ENCODE measurements at places on chromosomes 6 and 20. TPM values are rescaled to one million over a fixed set of nuclear protein-coding genes. Genes with fewer than 3 reads are reported as not detected.

Gene PRDM13
- not detected for total RNA-seq

DNA sequence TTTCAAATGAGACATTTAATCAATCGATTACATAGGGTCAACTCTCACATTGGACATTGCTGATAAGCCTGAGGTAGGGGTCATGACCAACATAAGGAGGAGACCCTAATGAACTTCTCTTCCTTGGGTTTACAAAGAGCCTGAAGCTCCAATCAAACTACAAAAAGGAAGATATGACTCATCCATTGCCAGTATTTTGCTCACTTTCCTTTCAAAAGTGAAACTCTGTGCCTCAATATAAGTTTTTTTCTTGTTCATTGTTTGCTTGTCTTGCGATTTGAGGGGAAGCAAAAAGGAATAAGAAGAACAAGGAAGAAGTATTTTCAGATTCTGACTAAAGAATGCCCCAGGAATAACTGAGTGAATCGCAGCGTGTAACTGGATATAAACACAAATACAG, 38.8 kb upstream of the KHDRBS2 start:
- H3K4me3 ChIP-seq, result no peak overlapping the region
- H3K27me3 ChIP-seq, result no peaks in the 10 kb centered on the region
- H3K36me3 ChIP-seq, result no peaks in the 10 kb centered on the region
- no peak overlapping the region for H3K27ac ChIP-seq

- no peak overlapping the region for H3K4me3 ChIP-seq
- no peaks in the 10 kb centered on the region for H3K4me1 ChIP-seq
- no peak for DNase-seq
- no peaks in the 10 kb centered on the region for H3K36me3 ChIP-seq
- H3K27ac ChIP-seq, result no peak overlapping the region
Observed at GRCh38 chr6:106963544-106963943, 11.0 kb downstream of the CD24 start.

Gene GMPR
- 3.9 TPM for total RNA-seq

Gene ZBTB46
- total RNA-seq, result 1.2 TPM

Gene PCK1
- not detected for total RNA-seq

Gene STX16
- total RNA-seq, result 92.8 TPM

DNA sequence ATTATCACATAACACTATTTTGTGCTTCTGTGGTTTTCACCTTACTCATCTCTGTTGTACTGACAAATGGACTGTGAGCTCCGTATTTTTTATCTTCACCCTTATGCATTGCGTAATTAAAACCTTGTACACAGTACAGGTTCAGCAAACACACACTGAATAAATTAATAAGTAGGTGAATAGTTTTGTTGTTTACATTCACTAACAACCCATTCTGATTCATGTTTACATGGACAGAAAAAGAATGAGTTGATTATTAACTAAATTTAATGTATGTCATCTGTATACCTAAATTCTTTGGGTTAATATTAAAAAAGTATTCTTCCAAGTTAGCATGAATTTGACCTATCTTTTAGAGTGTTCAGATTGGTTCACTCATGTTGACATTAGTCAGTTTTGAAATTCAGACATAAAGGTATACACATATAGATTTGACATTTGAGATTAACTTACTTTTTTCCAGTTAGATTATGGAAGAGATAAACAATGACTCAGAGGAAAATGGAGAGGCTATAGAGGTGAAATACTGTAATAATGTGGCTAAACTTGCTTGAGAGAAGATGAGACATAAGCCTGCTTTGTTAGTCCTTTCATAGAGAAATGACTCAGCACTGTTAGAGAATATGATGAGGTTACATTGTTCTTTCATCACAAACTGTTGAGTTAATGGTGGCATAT, 541.7 kb upstream of the FLRT3 start:
- no peaks in the 10 kb centered on the region for H3K4me1 ChIP-seq
- no peaks in the 10 kb centered on the region for H3K27me3 ChIP-seq
- no peak overlapping the region for H3K4me3 ChIP-seq
- no peak for DNase-seq
- peaks cover 10% of the 10 kb centered on the region for H3K36me3 ChIP-seq

DNA sequence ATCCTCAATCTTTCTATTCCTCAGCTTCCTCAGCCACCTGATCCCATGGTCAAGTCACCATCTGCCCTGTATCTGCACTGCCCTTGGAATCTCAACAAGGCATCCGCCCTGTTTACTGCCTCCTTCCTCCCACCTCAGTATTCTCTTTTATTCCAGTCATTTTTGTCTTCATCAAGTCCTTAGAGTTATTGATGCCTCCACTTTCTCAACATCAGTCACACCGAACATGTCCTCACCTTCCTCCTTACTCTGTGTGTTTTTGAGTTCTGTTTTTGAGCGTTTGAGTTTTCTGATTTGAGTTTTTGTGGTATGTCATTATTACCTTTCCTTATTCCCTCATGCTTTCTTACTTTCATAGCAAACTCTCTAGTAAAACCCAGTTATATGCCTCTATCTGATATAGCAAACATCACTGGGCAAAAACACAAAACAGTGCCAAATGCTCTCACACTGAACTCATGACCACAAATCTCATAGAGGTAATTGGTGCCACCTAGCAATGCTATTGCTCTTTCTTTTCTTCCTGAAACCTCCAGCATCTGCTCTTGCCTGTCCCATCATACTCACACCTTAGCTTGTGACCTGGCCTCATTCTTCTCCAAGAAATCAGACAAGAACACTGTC, 11.8 kb upstream of the GNRH2 start:
- no peaks in the 10 kb centered on the region for H3K27me3 ChIP-seq
- no peak overlapping the region for H3K4me3 ChIP-seq
- DNase-seq, result no peak
- no peak overlapping the region for H3K27ac ChIP-seq
- H3K36me3 ChIP-seq, result peaks cover 7% of the 10 kb centered on the region

Gene RIPOR2
- total RNA-seq, result 88.4 TPM

- no peaks in the 10 kb centered on the region for H3K4me1 ChIP-seq
- H3K27me3 ChIP-seq, result no peaks in the 10 kb centered on the region
- DNase-seq, result no peak
- H3K27ac ChIP-seq, result no peak overlapping the region
Observed at GRCh38 chr20:2485661-2486060, 15.1 kb upstream of the SNRPB start.

GRCh38 chr6:85191656-85192055, 258.2 kb upstream of the NT5E start:
- no peaks in the 10 kb centered on the region for H3K27me3 ChIP-seq
- no peak overlapping the region for H3K4me3 ChIP-seq
- no peaks in the 10 kb centered on the region for H3K36me3 ChIP-seq
- H3K27ac ChIP-seq, result no peak overlapping the region
- no peak for DNase-seq

GRCh38 chr6:37876843-37877242, 57.3 kb downstream of the ZFAND3 start:
- no peaks in the 10 kb centered on the region for H3K27me3 ChIP-seq
- H3K36me3 ChIP-seq, result no peaks in the 10 kb centered on the region
- no peak overlapping the region for H3K4me3 ChIP-seq
- peaks cover 73% of the 10 kb centered on the region for H3K4me1 ChIP-seq
- no peak for DNase-seq
- no peak overlapping the region for H3K27ac ChIP-seq

DNA sequence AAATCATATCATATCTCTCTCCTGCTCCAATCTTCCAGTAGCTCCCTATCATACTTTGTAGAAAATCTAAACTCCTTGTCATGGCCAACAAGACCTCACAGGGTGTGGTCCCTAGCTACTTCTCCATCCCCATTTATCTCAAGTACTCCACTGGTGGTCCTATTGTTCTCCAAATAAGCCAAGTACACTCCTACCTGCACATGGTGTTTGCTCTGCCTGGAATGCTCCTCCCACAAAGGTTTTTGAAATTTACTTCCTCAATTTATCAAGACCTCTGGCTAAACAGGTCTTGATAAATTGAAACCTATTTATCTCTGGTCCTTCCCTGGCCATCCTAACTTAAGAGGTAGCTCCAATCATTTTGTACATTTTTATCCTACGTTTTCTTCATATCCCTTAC, 12.1 kb downstream of the TMX4 start:
- DNase-seq, result no peak
- no peak overlapping the region for H3K27ac ChIP-seq
- no peak overlapping the region for H3K4me3 ChIP-seq

- no peaks in the 10 kb centered on the region for H3K4me1 ChIP-seq
- no peak for DNase-seq
- H3K4me3 ChIP-seq, result no peak overlapping the region
- H3K27me3 ChIP-seq, result peaks cover 19% of the 10 kb centered on the region
- no peak overlapping the region for H3K27ac ChIP-seq
Observed at GRCh38 chr6:29655658-29656057, 1.2 kb upstream of the MOG start.

Gene CRISP2
- not detected for total RNA-seq

DNA sequence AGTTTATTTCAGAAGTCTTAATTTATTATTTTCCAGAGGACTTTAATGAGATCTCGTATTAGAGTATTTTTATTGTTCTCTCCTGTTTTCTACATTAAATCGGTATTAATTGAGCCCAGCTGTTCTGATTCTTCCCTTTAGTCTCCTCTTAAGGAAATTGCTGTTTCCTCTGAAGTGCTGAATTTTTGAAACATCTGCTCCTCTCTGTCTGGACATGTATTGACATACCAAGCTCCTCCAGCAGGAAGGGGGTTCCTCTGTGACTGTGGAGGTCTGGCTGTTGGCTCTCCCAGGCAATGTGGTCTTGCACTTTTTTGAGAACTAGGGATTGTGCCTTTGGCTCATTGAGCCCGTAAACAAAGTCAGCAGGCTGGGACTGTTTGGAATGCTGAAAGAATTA, 74.9 kb downstream of the MAP3K4 start:
- no peak overlapping the region for H3K4me3 ChIP-seq
- H3K27me3 ChIP-seq, result no peaks in the 10 kb centered on the region
- no peaks in the 10 kb centered on the region for H3K36me3 ChIP-seq
- peaks cover 7% of the 10 kb centered on the region for H3K4me1 ChIP-seq

DNA sequence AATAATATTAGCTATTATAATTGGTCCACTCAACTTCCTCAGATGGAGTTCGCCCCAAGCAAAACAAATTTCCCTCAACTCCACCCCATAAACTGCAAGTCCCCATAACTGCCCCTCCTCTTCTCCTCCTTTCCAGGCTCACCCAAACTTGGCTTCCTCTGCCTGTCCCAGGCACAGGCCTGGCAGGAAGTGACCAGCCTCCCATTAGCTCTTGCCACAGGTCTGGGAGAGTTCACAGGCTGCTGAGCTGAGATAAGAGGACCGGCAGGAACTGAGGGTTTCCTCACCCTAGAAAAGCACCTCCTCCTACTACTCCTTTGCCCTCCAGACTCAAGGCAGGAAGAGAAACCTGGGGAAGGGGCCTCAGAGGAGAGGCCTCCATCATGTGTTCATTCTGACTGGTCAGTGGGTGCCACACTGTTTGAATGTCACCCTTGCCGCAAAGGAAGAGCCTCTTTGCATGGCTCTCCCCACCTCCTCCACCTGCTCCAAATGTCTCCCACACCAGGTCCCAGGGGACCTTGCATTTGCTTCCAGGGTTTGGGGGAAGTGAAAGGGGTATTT, 24.5 kb upstream of the SMIM29 start:
- no peaks in the 10 kb centered on the region for H3K36me3 ChIP-seq
- H3K27me3 ChIP-seq, result no peaks in the 10 kb centered on the region
- H3K27ac ChIP-seq, result no peak overlapping the region
- DNase-seq, result no peak

Gene NRSN1
- total RNA-seq, result not detected

- H3K36me3 ChIP-seq, result no peaks in the 10 kb centered on the region
- no peak for DNase-seq
- no peaks in the 10 kb centered on the region for H3K27me3 ChIP-seq
- H3K4me1 ChIP-seq, result no peaks in the 10 kb centered on the region
- no peak overlapping the region for H3K27ac ChIP-seq
Observed at GRCh38 chr6:124339610-124340334, 536.1 kb downstream of the NKAIN2 start.

GRCh38 chr20:11143481-11143880, 469.7 kb upstream of the JAG1 start:
- H3K36me3 ChIP-seq, result no peaks in the 10 kb centered on the region
- no peak overlapping the region for H3K4me3 ChIP-seq
- DNase-seq, result no peak
- no peaks in the 10 kb centered on the region for H3K4me1 ChIP-seq
- H3K27ac ChIP-seq, result no peak overlapping the region

- no peak overlapping the region for H3K4me3 ChIP-seq
- peaks cover 11% of the 10 kb centered on the region for H3K36me3 ChIP-seq
- H3K4me1 ChIP-seq, result no peaks in the 10 kb centered on the region
- no peaks in the 10 kb centered on the region for H3K27me3 ChIP-seq
- no peak overlapping the region for H3K27ac ChIP-seq
- no peak for DNase-seq
Observed at GRCh38 chr6:162568266-162568665, 159.3 kb downstream of the PRKN start.

Gene TTLL9
- not detected for total RNA-seq

GRCh38 chr6:95905132-95905531, 110.6 kb upstream of the FUT9 start:
- no peaks in the 10 kb centered on the region for H3K4me1 ChIP-seq
- no peak overlapping the region for H3K27ac ChIP-seq
- no peaks in the 10 kb centered on the region for H3K27me3 ChIP-seq
- H3K4me3 ChIP-seq, result no peak overlapping the region

DNA sequence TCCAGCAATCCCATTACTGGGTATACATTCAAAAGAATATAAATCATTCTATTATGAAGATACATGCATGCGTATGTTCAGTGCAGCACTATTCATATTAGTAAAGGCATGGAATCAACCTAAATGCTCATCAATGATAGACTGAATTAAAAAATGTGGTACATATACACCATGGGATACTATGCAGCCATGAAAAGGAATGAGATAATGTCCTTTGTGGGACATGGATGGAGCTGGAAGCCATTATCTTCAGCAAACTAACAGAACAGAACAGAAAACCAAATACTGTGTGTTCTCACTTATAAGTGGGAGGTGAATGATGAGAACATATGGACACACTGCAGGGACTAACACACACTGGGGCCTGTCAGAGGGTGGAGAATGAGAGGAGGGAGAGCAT, 261.6 kb downstream of the GMDS start:
- peaks cover 7% of the 10 kb centered on the region for H3K4me1 ChIP-seq
- H3K36me3 ChIP-seq, result peaks cover 42% of the 10 kb centered on the region
- H3K27ac ChIP-seq, result no peak overlapping the region
- H3K27me3 ChIP-seq, result no peaks in the 10 kb centered on the region

DNA sequence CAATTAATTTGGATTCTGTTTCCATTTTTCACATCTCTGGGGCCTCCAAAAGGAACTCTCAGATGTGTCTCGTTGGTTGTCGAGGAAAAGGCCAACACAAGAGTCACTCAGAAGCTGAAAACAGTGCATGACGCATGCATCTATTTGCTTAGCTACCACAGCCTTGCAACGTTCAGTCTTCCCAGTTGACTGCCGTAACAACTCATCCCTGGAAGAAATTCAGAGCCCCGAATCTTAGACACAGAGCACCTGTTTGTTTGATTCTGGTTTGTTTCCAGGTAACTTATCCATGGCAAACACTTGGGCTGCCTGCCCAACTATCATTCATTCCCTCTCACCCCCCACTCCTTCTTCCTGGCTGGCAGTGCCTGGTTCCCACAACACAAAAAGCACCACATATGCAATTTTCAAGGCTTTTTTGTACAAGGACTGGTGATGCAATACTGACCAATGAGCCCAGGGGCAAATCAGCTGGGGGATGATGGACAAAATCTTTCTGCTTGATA, 60.5 kb downstream of the ZMYND8 start:
- no peak overlapping the region for H3K4me3 ChIP-seq
- peaks cover 36% of the 10 kb centered on the region for H3K36me3 ChIP-seq
- peaks cover 5% of the 10 kb centered on the region for H3K4me1 ChIP-seq
- no peaks in the 10 kb centered on the region for H3K27me3 ChIP-seq
- DNase-seq, result no peak

GRCh38 chr6:168117942-168118341, 38.9 kb upstream of the FRMD1 start:
- H3K4me3 ChIP-seq, result no peak overlapping the region
- H3K27ac ChIP-seq, result no peak overlapping the region
- no peaks in the 10 kb centered on the region for H3K36me3 ChIP-seq
- no peaks in the 10 kb centered on the region for H3K4me1 ChIP-seq
- DNase-seq, result no peak

Gene HCK
- 0.14 TPM for total RNA-seq
